NCI-H460 (cell line): ENCODE measurements at places on chromosomes 12 and 14.
A peak's percentile ranks its signal among the peaks of the same experiment; 100 is the strongest.

- DNase-seq, result no peak
Measured at GRCh38 chr12:29762637-29763300, 21.0 kb downstream of the TMTC1 start.

DNA sequence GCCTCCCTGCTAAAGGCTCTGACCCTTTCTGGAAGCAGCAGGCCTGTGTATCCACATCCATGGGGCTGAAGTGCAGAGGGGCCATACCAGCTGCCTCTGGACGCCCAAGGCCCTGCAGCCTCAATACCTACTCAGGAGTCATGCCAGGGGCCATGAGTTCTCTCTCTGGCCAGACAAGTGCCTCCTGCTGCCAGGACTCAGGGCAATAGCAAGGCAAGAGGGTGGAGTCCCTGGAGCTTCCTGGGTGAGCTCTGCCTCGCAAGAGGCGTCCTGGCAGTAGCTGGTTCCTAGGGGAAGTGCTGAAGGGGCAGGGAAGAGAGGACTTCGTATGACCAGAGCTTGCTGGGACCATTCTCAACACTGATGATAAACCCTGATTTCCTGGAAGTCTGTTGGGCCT is 10.9 kb upstream of the ENDOU start:
- no peak for DNase-seq

DNA sequence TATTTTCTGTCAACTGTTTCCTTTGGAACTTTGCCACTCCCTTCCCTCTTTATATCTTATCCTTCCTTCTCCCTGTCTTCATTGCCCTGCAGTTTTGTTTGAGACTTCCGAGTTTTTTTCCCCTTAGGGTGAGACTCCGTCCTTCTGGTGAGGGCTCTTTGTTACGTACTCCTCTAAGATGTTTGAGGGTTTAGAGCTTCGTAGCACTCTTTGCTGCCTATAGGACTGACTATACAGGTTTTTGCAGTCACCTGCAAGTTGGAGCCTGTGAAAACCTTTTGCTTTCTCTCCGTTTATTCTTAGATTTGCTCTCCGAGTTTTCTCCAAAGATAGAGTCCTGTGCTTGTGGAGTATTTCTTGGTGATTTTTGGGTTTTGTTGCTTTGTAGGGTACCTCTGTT is 41.7 kb upstream of the MYRFL start:
- no peak for DNase-seq

DNA sequence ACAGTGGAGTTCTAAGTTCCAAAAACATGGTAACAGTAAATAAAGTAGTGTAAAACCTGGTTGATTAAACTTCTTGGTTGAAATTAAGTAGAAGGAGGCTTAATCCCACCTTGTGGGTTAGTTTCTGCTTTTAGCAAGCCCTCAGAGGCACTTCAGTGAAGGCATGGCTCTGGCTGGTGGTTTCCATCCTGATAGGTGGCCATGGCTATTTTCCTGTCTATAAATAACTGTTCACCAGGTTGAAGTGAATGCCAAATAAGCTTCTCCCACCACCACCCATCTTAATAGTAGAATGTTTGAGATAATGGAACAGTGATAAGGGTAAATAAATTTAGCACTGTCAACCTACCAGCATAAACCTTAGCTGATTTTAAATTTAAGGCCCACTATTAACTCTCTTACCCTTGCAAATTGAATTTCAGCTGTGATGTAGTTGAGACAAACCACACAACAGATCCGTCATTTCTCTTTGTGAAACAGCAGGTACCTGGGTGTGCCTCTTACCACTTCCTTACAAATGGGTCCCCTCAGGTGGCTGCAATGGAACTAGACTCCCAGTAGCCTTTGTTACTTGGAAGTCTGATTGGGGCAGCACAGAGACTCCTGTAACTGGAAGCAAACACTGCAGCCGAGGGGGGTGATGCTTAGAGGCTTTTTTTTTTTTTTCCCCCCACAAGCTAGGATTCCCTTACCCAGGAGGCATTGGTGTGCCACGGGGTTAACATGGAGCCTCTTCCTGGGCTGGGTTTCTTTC is 41.4 kb downstream of the DAAM1 start:
- DNase-seq, result no peak

DNA sequence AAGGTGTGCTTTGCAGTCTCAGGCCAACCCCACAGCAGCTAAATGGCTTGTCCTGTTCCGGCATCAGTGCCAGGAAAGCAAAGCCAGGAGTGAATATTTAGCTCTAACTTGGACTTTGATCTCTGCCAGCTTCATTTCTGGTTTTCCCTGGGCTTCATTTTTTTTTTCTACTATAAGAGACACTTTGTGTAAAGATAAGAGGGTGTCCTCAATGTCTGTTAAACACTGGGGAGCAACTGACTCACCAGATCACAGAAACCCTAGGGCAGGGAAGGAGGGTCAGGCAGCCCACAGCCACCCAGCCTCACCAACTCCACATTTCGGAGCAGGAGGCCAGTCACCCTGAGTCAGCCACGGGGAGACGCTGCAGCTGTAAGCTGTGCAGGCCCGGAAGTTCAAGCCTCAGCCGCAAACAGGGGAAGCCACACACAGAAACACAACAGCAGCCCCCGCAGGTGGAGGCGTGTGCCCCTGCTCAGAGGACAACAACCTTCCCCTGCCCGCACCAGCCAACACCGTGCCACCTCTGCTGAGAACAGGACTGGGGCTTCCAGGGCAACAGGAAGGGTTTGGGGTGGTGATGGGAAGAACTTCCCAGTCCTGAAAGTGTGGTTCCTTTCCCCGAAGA is 6.3 kb downstream of the TNFRSF1A start:
- peak; percentile 71 for DNase-seq

DNA sequence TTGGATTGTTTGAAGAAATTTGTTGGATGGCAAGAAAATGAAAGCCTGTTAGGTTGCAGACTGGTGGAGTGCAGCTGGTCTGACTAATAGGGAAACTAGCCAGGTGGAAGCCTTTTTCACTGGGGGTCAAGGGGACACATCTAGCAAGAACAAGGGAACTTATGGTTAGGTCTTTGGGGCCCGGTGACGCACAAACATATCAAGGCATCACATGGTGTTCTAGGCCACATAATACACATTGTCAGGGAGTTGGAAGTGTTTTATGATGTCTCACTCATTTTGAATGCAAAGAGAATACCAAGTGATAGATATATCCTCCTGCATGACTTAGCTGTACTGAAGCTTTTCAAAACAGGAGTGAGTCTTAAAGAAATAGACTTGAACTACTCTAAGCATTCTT is 351.2 kb downstream of the KCNH5 start:
- DNase-seq, result no peak

- DNase-seq, result peak; percentile 35
Measured at GRCh38 chr12:69388371-69388770, 28.8 kb downstream of the YEATS4 start.

GRCh38 chr12:132014915-132015280 is 65.2 kb downstream of the EP400 start:
- DNase-seq, result no peak

DNA sequence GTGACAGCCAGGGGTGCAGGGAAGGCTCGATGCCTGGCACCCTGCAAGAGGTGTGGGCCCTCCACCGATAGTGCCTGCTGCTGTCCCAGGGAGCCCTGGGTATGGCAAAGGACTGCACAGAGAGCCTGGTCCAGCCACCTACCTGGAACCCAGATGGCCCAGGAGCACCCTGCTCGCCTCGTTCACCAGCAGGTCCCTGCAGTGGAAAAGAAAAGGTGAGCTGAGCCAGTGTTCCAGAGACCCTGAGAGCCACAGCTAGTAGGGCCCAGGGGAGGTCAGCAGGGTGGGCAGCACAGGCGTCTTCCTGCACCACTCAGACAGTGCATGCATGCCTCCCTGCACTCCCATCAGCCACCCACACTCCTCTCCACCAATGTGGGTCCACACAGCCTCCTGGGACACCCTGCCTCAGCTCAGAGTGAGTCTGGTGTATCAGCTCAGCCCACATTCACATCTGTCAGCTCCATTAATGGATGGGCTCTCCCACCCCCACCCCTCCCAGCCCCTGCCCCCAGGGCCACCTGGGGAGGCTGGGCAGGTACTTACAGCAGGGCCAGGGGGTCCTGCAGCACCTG is 20.2 kb downstream of the TMEM106C start:
- no peak for DNase-seq
